ENCODE measurements at places on chromosomes 7 and 10.

DNA sequence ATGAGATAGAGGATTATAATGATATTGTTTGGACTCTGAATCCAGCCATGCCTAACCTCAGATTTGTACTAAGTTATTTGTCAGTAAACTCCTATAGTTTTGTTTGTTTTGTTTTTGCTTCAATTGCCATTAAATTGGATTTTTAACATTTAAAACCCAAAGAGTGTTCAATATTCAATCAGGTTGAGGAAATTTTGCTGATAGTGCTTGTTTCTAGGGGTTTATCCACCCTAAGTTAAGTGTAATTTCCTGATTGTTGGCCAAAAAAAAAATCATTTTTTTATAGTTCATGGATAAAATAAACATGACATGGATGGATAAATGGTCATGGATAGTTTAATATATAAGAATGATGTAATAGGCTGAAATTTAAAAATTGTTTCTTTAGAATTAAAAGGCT, 11.4 kb upstream of the BET1 start:
- DNase-seq = no peak

GRCh38 chr7:144908324-144908723, 72.5 kb upstream of the TPK1 start:
- no peak for DNase-seq

DNA sequence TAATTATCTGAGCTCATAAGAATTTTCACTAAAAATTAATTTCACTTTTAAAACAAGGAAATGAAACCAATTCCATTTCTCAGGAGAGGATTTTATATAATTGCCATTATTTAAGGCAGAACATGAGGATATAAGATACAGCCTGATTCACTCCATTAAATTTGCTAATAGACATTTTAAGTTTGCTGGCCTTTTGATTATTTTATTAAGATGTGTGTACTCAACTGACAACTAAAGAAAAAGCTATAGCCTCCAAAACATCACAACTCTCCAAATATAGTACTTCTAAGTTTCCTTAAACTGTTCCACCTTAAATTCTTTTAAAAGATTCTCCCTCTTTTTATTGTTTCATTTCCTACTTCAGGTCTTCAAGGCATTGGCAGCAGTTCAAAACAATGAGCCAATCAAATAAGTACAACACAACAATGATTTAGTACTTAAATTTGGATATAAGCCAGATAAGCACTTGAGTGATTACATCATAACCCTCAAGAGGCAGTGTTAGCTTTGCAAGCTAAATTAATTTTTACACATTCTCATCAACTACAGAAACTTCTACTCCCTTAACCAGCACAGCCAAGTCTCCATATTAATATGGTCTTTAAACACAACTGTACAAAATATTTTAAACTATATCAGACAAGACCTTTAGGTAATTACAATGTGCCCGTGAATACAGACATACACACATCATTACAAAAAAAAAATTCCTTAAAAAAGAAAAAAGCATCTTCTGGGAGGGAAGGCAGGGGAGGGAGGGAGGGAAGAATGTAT, 121.8 kb downstream of the KMT2C start:
- peak; percentile 90 for DNase-seq

GRCh38 chr10:120979435-120980278, 128.5 kb downstream of the WDR11 start:
- DNase-seq = no peak

DNA sequence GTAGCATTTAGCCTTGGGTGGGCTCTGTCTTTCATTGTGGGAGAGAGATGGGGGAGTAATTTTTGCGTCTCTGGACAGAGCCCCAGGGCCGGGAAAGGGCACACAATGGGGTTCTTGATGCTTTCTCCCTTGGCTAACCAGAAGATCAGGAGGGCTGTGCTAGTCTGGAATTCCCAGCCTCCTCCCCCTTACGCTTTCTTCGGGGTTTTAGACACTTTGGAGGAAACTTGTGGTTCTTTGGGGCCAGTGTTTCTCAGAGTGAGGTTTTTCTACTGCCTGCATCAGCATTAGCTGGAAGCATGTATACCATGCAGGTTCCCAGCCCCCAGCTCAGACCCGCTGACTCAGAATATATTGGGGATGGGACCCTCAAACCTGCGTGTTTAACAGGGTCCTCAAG, 7.0 kb downstream of the NEURL1 start:
- DNase-seq = no peak

GRCh38 chr7:88329532-88330463, 23.1 kb upstream of the STEAP4 start:
- no peak for DNase-seq

DNA sequence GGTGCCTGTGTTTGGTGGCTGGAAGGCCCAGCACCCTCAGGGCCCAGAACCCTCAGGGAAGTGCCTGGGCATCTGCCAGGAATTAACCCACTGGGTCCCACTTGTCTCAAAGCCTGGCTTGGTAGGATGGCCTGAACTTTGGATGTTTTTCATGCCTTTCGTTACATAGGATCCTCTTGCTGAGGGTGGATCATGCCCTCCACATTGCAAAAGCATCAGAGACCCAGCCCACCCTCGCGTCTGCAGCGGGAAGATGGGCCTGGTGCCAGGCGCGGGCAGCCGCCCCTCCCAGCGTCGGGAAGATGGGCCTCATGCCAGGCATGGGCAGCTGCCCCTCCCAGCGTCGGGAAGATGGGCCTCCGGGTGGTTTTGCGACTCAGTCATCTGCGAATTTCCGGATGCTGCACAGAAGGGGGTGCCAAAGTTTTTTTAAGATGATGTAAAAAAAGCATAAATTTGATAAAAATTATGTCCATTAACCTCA, 51.9 kb upstream of the PRKAR1B start:
- DNase-seq = no peak

GRCh38 chr10:104824380-104825006, 183.4 kb downstream of the SORCS3 start:
- no peak for DNase-seq

DNA sequence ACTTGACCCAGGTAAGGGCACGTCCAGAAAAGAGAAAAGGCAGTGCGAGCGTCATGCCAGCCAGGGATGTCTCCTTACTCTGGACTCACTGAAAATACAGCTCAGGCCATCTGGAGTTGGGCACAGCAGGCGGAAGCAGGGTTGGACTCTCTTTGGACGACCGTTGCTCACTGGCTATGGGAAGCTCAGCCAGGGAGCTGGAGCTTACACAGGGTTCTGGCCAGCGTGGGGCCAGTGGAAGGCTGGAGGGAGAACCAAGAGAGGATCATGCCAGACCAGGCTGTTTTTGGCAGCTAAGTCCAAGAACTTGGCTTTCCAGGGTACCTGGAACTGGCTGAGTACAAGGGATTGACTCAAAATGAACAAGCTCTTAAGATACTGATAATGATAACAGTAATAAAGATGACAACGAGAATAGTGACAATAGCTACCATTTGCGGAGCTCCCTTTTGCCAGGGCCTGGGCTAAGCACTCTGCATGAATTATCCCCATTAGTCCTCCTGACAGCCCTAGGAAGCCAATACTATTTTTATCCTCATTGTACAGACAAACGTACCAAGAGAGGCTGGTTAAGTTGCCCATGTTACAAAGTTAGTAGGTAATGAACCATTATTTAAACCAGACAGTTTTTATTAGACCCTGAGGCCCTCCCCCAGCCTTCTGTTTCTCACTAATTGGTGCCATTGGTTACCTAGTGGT, 177.6 kb downstream of the PTPN20 start:
- DNase-seq = no peak

DNA sequence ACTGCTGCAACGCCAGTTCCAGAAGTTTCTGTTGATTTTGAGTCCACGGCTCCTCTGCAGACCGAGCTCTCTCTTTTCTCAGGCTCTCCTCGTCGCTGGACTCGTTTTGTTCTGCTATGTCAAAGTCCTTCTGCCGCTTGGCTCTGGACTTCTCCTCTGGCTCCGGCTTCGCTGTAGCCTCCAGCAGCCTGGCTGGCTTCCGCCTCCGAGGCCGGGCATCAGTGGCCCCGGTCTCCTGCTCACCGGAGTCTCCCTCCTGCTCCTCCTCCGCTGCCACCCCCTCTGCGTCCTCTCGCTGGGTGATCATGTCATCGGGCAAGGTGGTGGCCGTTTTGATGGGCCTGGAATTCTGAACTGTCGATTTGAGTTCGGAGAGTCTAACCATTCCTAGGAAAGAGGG, 225.2 kb downstream of the MLLT10 start:
- no peak for DNase-seq

GRCh38 chr10:52951824-52952223, 179.2 kb upstream of the MBL2 start:
- no peak for DNase-seq

- no peak for DNase-seq
Measured at GRCh38 chr10:3904419-3904960, 119.5 kb upstream of the KLF6 start.

- no peak for DNase-seq
Measured at GRCh38 chr10:12221323-12222298, 25.6 kb downstream of the CDC123 start.

Data from kidney epithelial cell (primary cell).